ENCODE measurements at places on chromosomes 12 and 14.

DNA sequence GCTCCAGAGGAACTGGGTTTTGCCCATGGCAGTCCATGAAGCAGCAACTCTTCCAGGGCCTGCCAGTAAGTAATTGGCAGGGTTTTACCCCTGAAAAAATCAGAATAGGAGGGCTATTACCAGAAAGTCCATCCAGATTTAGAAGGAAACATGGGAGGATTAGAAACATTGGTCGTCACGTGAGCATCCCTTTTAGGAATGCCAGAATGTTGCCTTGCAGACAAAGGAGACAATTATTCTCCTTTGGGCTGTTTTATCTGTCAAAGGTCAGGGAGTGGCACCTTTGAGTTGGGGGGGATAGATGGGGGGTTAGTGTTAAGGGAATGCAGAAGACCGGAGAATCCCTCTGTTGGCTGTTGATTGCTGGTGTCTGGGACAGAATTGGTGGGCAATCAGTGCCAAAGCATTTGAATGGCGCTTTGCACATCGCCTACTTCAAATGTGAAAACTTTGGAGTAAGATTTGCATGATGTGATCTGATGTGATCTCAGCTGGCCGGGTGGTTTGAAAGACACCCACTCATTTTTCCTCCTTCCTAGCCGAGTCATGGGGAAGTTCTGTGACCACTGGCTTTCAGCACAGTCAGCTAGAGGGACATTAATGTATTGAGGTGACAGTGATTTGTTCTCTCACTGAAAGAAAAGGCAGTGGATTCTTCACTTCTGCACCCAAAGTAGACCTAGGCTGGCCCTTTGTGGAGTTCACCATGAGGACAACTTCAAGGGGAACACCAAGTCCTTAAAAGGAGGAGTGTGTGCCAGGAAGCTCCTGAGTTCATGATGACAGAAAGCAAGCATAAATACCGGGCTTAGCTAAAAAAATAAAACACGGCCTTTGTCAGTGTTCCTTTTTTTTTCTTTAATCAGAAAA is 31.4 kb downstream of the FLVCR2 start:
- DNase-seq: no peak

- DNase-seq: no peak
These were observed 352.2 kb downstream of the FSCB start for GRCh38 chr14:44154874-44155273.

- no peak for DNase-seq
These were observed 66.6 kb upstream of the FBRSL1 start for GRCh38 chr12:132423251-132423819.

GRCh38 chr14:99817331-99817730 is 24.1 kb downstream of the EML1 start:
- no peak for DNase-seq

GRCh38 chr12:103964805-103965204 is 867 bp upstream of the TDG start:
- DNase-seq: no peak

DNA sequence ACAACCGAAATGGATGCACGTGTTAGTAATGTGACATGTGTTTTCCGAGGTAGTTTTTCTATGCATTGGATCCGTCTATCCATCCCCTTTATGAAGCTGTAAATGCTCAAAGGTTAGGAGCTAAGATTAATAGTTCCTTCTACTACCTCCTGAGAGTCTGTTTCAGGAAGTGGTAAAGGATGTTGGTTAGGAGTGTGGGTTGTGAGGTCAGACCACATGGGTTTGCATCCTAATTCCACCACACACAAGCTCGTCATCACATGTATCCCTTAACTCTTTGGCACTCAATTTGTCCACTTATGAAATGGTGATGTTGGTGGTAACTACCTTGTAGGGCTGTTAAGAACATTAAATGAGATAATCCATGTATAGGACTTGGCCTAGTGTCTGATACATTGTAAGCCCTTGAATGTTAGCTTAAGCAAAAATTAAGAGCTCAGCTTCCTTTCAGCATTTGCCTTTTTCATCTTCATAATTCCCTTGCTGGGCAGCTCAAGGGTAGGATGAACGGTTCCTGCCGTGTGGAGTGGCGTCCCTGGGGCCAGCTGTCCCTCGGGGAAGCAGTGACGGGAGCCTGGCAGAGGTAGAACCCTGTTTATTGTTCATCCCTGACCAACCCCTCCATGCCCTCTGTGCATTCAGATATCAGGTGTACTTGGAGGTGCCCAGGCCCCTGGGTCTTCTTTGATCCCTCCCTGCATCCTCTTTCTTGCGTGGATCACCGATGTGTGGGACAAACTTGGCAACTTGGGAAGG is 52.3 kb downstream of the TSPAN9 start:
- no peak for DNase-seq

DNA sequence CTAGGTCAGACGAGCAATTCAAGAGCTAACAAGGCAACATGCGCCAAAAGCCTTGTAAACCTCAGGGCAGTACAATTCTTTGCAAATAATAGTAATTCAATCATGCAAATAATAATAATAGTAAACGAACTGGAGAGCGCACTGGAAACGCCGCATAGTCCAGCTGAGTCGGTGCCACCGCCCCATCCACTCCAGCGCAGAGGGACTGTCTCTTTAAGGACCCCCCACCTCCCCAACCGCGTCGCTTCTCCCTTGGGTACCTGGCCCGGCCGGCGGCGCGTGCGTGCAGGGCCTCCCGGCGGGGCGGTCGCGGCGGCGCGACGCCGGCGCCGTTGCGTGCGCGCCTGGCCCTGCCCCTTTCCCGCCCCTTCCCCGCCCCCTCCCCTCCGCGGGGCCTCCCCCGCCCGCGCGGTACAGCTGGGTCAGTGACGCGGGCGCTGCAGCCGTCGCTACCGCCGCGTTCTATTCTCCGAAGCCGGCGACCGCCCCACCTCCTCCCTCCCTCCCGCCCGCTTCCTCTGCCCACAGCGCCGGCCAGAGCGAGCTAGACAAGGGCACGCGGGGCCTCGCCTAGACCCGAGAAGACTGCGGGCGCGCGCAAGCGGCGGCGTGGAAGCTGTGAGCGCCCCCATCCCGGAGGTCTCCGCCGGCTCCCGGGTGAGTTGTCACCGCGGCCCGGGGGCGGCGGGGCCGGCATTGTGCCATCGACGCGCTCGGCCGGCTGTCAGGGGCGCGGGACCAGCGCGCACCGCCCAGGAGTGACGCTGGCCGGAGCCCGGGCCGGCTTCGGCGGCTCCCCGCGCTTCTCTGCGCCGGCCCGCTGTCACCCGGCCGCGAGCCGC is at the start of gene SUSD6:
Gene SUSD6 (plus strand): TSS at position 425 of the 842 bp plus-strand sequence. CDS start 46,997 bp downstream, outside the sequence.
- DNase-seq: peak; percentile 85

- DNase-seq: no peak
These were observed 36.1 kb downstream of the PARP11 start for GRCh38 chr12:3837049-3837448.

DNA sequence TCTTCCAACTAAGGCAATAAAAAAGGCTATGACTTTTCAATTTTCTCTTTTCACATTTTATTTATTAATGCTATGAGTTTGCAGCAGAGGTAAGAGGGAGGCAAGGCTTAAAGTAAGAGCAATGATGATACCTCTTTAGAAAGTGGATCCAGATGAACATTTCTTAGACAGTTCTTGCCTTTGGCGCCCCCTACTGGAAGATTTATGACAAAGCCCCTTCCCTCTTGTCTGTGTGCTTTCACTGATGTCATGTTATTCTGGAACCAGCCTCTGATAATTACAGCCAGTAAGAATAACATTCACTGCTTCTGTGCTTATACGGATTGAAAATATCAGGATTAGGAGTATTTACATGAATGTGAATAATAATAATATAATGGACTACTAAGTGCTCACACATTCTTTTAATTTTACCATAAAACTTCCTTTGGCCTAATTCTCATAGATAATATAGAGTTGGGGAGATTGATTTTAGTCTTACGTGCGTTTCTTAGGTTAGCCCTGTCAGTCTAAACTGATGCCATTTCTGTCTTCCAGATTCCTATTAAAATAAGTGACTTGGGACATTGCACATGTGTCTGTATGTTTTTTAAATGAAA is 1929.9 kb upstream of the SEL1L start:
- DNase-seq: no peak

DNA sequence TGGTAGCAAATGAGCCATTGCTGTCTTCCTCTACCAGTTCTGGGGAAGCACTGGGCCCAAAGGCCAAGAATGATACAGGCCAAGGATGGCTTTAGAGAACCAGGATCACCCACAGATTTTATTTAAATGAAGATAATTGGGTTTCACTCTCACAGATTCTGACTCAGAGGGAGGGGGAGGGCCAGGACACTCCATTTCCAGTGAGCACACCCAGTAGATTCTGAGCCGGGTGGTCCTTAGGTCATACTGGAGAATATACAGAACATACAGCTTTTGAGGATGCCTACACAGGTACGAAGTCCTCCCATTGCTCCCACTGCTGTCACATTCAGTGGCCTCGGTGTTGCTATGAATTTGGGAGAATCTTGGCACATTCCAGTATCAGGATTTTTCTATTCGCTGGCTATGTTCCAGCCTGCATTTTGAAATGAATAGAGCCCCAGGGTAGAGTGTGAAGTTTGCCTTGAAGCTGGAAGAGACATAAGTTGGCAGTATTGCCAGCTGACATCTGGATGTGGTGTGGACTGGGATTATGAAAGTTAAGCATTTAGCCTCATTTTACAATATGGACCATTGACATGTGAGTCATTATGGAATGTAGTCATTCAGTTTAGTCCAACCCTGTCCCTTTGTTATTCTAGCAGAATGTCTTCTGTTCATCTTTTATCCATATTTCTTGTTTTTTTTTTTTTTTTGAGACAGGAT is 45.8 kb upstream of the POC1B start:
- DNase-seq: no peak

GRCh38 chr12:114673169-114673833 is 10.7 kb downstream of the TBX3 start:
- DNase-seq: no peak

DNA sequence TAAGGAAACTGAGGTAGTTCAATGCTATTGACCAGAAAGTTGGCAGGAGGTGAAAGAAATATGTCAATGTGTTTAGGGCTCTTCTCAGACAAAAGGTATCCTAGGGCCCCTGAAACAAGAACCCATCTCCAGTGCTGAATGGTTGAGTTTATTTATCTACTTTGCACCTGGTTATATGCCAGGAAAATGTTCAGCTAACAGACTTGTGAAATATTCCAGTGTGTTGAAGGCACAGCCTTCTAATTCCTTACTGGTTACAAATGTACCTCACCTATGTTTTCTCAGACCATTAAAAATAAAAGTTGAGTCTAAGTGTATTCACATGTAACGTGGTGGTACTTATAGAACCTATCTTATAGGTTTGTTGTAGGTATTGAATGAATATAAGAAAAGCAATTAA is 511.7 kb upstream of the SEL1L start:
- DNase-seq: no peak

- no peak for DNase-seq
These were observed 226.1 kb upstream of the DIO3 start for GRCh38 chr14:101335061-101335661.

GRCh38 chr14:77007975-77008421 is 20.5 kb downstream of the IRF2BPL start:
- no peak for DNase-seq

DNA sequence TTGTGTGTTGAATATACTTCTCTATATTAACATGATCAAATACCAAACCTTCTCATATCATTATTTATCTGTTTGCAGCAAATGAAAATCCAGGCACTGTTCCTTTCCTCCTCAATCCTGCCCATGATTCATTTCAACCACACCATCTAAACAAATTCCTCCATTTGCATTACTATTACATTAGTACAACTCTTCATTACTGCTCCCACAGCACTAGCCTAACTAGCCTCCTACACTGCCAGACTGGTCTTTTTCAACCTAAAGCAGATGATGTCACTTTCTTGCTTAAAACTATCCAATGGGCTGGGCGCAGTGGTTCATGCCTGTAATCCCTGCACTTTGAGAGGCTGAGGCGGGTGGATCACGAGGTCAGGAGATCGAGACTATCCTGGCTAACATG is 117.3 kb upstream of the MYF6 start:
- no peak for DNase-seq

DNA sequence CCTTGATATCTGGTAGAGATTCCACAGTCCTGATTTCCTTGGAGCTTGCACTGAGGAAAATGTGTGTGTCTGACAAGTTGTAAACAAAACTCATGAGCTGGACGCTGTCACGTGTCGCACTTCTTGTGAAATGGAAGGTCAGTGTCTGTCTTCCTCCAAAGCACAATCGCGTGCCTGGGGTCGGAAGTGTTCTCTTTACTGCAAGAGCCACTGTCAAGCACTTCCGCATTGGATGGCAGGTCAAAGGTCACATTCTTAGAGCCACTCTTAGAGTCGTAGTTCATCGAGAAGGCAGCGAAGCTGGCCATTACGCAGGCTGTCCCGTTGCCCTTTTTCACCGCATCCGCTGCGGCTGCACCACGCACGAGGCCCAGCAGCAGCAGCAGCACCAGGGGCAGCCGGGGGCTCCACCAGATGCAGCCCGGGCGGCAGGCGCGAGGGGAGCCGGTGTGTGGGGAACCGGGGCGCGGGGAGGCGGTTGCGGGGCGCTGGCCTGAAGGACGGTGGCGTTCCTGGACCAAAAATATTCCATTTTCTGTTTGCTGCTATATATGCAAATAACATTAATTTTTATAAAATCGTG is 45.0 kb downstream of the LRTM2 start:
- no peak for DNase-seq

DNA sequence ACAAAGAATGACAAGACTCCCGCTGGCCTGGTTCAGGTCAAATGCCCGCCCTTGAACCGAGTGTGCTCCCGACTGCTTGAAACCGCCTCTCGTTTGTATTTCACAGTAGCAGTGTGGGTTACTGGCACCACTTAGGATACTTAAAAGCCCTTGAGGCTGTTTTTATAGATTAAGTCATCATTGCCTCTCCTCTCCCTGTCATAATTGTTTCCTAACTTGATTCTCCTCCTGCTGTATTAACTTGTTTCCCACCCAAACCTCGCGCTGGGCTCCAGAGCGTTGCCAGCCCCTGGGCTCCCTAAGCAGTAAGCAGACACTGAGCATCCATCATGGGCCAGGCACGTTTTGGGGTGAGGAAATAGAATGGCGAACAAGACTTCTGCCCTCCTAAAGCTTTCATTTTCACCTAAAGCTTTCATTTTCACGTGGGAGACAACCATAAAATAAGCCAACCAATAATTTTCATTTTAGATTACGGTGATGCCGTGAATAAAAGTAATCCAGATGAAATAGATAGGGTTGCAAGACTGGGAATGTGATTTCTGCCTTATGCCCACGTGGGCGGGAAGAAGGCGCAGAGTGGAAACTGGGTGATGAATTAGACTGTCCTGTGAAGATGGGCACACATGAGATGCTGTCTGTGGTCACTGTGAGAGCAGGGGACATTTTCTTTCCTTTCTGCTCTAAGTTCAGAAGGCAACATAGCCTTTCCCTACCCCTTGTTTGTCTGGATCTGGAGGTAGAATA is 97.5 kb downstream of the PPP2R5C start:
- no peak for DNase-seq

- no peak for DNase-seq
These were observed 28.2 kb downstream of the DACT1 start for GRCh38 chr14:58665773-58666500.

DNA sequence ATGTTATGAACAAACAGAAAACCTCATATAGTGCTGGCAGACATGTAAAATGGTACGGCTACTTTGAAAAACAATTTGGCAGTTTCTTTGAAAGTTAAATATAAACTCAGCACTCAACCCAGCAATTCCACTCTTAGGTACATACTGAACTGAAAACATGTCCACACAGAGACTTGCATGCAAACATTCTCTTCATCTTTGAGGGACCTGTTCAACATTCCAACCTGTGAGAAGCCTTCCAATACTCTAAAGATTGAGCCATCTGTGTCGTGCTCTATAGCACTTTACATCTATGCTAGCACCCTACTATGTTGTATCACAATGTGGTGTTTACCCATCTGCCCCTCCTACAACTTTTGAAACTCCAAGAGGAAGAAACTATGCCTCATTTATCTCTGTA is 79.3 kb downstream of the DNAI7 start:
- no peak for DNase-seq

- DNase-seq: no peak
These were observed 275.0 kb upstream of the KITLG start for GRCh38 chr12:88855301-88855700.
